GM23248 (cell line): ENCODE measurements at places on chromosomes 3 and 15.

- no peak overlapping the region for H3K27ac ChIP-seq
- H3K36me3 ChIP-seq: no peaks in the 10 kb centered on the region
- no peaks in the 10 kb centered on the region for H3K27me3 ChIP-seq
- peaks cover 7% of the 10 kb centered on the region for H3K4me1 ChIP-seq
- H3K4me3 ChIP-seq: no peak overlapping the region
- no peak for DNase-seq
Measured at GRCh38 chr3:123193448-123194101, 8.2 kb upstream of the SEC22A start.

DNA sequence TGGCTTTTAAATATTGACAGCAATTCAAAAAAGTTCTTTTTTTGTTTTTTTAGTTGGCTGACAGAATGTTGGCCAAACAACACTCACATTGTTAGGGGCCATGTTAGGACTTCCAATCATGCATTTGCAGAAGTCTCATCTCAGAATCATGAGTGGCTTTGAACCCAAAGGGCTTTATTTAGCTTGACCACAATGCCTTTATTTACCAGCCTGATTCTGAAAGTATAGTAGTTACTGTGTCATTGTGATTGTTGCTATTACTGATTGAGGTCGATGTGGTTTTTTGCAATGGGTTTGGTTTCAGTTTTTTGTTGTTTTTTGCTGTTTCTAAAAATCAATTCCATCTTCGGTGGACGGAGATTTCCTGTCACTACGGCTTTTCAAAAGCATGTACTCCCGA is 7.2 kb downstream of the GLDN start:
- H3K27ac ChIP-seq: no peak overlapping the region
- H3K27me3 ChIP-seq: no peaks in the 10 kb centered on the region
- H3K36me3 ChIP-seq: no peaks in the 10 kb centered on the region
- no peak for DNase-seq
- H3K4me3 ChIP-seq: no peak overlapping the region

GRCh38 chr3:98734306-98734705 is 28.8 kb upstream of the ST3GAL6 start:
- H3K27me3 ChIP-seq: peaks cover 65% of the 10 kb centered on the region
- H3K36me3 ChIP-seq: no peaks in the 10 kb centered on the region

- no peak overlapping the region for H3K4me3 ChIP-seq
- peaks cover 27% of the 10 kb centered on the region for H3K27me3 ChIP-seq
- no peaks in the 10 kb centered on the region for H3K4me1 ChIP-seq
- no peaks in the 10 kb centered on the region for H3K36me3 ChIP-seq
- peak; percentile 19 for DNase-seq
Measured at GRCh38 chr3:127307112-127307835, 19.4 kb upstream of the PRR20G start.

DNA sequence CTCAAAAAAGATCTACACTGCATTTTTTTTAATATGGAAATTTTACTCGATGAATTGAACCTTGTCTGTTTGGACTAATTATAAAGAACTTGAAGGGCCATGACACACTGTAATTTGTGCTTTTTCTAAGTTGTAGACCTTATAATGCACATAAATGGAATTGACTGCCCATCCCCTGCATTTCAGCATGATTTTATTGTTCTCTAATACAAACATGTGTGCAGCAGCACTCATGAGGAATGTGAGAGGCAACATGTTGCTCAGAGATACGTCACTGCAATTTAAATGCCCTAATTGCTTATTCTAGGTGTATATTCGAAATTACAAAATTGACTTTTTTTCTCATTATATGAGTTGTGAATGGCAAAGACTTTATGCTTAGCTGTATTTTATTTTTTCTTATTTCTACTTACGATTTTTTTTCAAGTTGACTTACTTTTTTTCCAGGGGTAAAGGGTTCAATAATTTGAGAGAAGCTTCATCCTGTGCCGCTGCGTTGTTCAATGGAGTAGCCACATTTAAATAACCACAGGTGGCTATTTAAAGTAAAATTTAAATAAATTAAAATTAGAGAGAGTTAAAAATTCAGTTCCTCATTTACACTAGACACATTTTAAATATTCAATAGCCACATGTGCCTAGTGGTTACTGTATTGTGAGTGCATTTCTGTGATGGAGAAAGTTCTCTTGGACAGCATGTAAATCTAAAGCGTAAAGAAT is 1346.4 kb downstream of the ROBO1 start:
- H3K36me3 ChIP-seq: no peaks in the 10 kb centered on the region
- no peaks in the 10 kb centered on the region for H3K4me1 ChIP-seq
- H3K27me3 ChIP-seq: no peaks in the 10 kb centered on the region

- no peak overlapping the region for H3K27ac ChIP-seq
- H3K4me1 ChIP-seq: no peaks in the 10 kb centered on the region
- no peak overlapping the region for H3K4me3 ChIP-seq
- no peaks in the 10 kb centered on the region for H3K36me3 ChIP-seq
Measured at GRCh38 chr3:28682121-28682520, 333.5 kb upstream of the AZI2 start.
